ENCODE measurements at places on chromosomes 4 and X. TPM values are rescaled to one million over a fixed set of nuclear protein-coding genes. Genes with fewer than 3 reads are reported as not detected.

TCEAL7 gene
- total RNA-seq, result 30.8 TPM

CPEB2 gene
- total RNA-seq, result 1.3 TPM

CXXC4 gene
- 23.6 TPM for total RNA-seq

ZCCHC18 gene
- total RNA-seq, result 5.1 TPM

SLITRK4 gene
- 7.7 TPM for total RNA-seq

DNA sequence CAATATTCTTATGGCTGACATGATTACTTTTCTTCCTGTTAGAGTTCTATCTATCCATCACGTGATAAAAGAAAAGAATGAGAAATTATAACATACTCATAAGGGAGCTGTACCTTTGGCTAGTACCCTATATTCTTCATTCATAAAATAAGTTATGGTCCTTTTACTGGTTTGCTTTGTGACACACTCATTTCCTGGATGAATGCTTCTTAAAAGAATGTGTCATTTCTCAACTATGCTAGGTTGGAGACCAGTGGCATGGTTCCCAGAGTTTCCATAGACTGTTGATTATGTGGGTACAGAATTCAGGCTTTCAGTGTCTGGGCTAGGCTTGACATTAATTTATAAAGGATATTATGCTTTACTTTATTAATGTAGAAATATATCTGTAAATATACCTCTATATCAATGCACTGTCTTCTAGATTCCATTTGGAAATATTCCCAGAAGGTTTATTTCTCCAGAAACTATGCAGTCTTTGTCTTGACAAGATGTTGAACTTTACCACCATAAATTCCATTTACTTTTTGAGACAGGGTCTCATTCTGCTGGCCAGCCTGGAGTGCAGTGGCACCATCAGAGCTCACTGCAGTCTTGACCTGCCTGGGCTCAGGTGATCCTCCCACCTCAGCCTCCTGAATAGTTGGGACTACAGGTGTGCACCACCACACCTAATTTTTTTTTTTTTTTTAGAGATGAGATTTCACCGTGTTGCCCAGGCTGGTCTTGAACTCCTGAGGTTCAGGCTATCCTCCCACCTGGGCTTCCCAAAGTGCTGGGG lies 23.8 kb downstream of the NUDT6 start:
- no peak overlapping the region for H3K4me3 ChIP-seq
- peaks cover 18% of the 10 kb centered on the region for H3K36me3 ChIP-seq
- no peaks in the 10 kb centered on the region for H3K4me1 ChIP-seq

DNA sequence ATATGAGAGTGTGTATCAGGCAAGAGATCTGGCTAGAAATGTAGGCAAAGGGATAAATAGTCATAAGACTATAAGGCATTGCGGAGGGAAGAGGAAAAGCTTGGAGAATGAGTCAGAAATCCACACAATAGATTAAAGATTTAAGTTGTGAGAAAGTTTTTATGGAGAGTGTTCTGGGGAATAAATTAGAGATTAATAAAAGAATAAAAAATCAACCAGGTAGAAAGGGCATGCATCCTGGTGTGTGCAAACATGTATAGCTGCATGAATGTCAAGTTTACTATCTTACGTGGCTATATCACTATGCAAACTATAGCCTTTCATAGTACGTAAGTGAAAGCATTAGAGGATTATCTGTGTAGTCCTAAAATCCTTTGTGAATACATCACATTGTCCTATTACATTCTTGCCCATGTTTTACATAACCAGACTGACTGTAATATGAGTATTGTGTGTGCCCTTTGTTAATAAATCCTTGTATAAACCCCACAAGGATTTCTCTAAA lies 36.9 kb downstream of the SNCA start:
- no peaks in the 10 kb centered on the region for H3K27me3 ChIP-seq
- H3K27ac ChIP-seq, result no peak overlapping the region
- no peak for DNase-seq
- H3K4me1 ChIP-seq, result peaks cover 7% of the 10 kb centered on the region
- no peak overlapping the region for H3K4me3 ChIP-seq

GRCh38 chr4:27094224-27094623 lies 233.6 kb downstream of the STIM2 start:
- no peak for DNase-seq
- H3K27ac ChIP-seq, result no peak overlapping the region
- H3K4me3 ChIP-seq, result no peak overlapping the region

DNA sequence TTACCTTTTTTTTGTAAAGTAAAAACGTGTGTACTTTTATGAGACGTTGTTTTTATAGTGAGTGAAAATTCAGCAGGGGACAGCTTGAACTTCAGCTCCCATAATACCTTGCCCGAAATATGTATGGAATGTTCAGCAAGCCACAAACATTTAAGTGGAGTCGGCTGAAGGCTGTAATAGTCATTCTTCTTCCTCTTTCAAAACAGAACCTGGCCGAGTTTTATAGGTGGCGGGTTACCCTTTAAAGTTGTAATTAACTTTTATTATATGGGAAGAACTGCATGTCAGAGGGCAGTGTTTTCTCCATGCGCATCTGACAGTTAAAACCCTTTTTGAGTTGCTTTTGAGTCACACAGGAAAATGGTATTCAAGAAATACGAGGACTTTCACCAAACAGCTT lies 50.7 kb downstream of the CLDN34 start:
- no peaks in the 10 kb centered on the region for H3K27me3 ChIP-seq
- no peak overlapping the region for H3K27ac ChIP-seq
- no peak overlapping the region for H3K4me3 ChIP-seq
- H3K4me1 ChIP-seq, result peaks cover 10% of the 10 kb centered on the region

DNA sequence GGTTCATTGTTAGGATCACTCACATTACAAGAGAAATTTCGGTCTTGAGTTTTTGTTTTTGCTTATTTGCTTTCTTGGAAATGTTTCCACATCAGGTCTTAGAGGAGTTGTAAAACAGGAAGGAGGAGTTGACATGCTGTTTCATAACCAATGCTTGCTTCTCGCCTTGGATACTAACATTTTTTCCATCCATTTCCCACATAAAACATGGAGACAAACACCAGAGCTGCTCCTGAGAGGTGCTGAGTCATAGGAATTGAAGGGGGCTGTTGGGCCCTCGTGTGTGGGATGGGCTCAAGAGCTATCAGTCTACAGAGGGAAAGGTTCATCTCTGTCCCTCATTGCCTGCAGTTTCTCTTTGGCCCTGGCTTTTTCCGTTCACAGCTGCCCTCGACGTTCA lies 29.9 kb downstream of the TBL1X start:
- no peak overlapping the region for H3K4me3 ChIP-seq
- no peak for DNase-seq
- H3K27me3 ChIP-seq, result no peaks in the 10 kb centered on the region
- no peaks in the 10 kb centered on the region for H3K4me1 ChIP-seq
- H3K27ac ChIP-seq, result no peak overlapping the region

GRCh38 chr4:148539387-148539786 lies 97.2 kb upstream of the NR3C2 start:
- DNase-seq, result no peak
- no peak overlapping the region for H3K4me3 ChIP-seq
- H3K36me3 ChIP-seq, result no peaks in the 10 kb centered on the region
- H3K27me3 ChIP-seq, result no peaks in the 10 kb centered on the region
- no peaks in the 10 kb centered on the region for H3K4me1 ChIP-seq

- peaks cover 10% of the 10 kb centered on the region for H3K36me3 ChIP-seq
- H3K27me3 ChIP-seq, result no peaks in the 10 kb centered on the region
- no peak overlapping the region for H3K27ac ChIP-seq
- DNase-seq, result no peak
- H3K4me1 ChIP-seq, result no peaks in the 10 kb centered on the region
Measured at GRCh38 chrX:16664626-16665025, 14.7 kb downstream of the S100G start.

- H3K36me3 ChIP-seq, result no peaks in the 10 kb centered on the region
- no peak overlapping the region for H3K27ac ChIP-seq
- peaks cover 48% of the 10 kb centered on the region for H3K4me1 ChIP-seq
- H3K4me3 ChIP-seq, result no peak overlapping the region
- H3K27me3 ChIP-seq, result no peaks in the 10 kb centered on the region
Measured at GRCh38 chr4:42633605-42634388, 23.1 kb downstream of the ATP8A1 start.

DNA sequence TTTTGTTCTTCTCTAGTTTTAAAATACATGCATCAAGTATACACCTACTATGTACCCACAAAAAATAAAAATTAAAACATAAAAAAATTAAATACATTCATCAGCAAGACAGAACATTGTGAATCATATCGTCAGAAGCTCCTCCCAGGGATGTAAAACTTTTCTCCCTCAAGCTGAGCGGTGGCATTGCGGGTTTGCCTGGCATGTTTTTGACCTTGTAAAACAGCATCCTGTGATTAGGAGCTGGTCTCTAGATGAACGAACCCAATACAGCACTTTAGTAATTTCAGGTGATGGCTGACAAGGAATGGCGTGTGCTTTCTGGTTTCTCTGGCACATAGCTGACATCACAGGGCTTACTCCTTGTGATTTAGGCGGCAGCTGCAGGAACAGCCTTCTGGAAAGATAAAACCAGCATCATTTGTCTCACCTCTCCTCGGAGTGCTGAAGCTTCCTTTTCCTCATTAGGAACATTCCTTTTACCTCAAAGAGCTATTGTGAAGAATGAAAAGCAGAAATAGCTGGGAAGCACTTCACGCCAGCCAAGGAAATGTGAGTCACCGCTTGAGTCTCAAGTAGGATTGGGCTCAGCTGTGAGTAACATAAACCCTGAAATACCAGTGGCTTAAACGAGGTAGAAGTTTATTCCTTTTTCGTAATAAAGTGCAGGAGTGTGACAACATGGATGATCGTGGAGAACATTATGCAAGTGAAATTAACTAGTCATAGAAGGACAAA lies 44.3 kb downstream of the NYX start:
- peak; percentile 71 for DNase-seq
- H3K4me1 ChIP-seq, result no peaks in the 10 kb centered on the region
- peak overlapping the region; percentile 60 for H3K27ac ChIP-seq
- no peaks in the 10 kb centered on the region for H3K27me3 ChIP-seq
- no peak overlapping the region for H3K4me3 ChIP-seq

DNA sequence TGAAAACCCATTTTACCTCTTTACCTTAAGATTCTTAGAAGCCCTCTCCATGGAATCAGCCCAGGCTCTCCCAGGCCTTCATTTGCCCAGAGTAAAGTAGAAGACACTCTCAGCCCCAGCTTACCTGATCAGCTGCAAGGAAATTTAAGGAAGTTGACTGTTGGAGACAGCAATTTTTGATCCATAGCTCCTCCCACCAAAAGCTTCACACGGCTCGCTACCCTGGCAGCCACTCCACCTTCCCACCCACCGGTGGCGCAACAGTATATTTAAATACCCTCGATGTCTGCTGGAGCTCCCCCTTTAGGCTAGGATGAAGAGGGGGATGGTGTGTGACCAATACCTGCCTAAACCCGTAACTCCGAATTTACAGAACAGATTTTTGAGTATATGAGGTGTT lies 75.4 kb downstream of the MBNL3 start:
- peak; percentile 33 for DNase-seq
- no peaks in the 10 kb centered on the region for H3K27me3 ChIP-seq
- H3K27ac ChIP-seq, result no peak overlapping the region
- H3K4me1 ChIP-seq, result peaks cover 48% of the 10 kb centered on the region
- H3K36me3 ChIP-seq, result no peaks in the 10 kb centered on the region
- peak overlapping the region; percentile 35 for H3K4me3 ChIP-seq

DNA sequence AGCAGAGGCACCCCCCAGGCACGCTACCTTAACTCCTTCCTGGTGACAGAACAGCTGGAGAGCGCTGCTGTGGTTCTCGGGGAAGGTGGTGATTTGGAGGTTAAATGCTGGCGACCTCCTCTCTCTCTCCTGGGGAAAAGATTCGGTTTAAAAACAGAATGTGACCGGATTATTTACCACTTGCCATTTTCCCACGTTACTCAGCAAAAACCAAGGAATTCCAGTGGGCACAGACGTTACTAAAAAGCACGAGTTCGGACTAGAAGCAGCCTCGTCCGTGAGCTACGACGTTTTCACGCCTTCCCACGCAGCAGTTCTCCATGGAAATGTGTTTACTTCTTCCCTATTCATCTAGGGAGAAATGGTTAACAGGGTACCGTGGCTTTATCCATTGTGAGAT lies 32.3 kb upstream of the C4orf50 start:
- no peak overlapping the region for H3K4me3 ChIP-seq
- no peak for DNase-seq
- H3K27me3 ChIP-seq, result no peaks in the 10 kb centered on the region
- H3K36me3 ChIP-seq, result no peaks in the 10 kb centered on the region
- H3K27ac ChIP-seq, result no peak overlapping the region
- peaks cover 20% of the 10 kb centered on the region for H3K4me1 ChIP-seq

GRCh38 chrX:41300758-41301437 lies 33.1 kb upstream of the DDX3X start:
- no peaks in the 10 kb centered on the region for H3K27me3 ChIP-seq
- no peak overlapping the region for H3K4me3 ChIP-seq
- H3K4me1 ChIP-seq, result peaks cover 10% of the 10 kb centered on the region
- DNase-seq, result no peak
- H3K27ac ChIP-seq, result no peak overlapping the region

Data from neural progenitor cell (in vitro differentiated cells).